ENCODE measurements at places on chromosomes 5 and 9.

GRCh38 chr9:127578627-127578951, 33.5 kb upstream of the STXBP1 start:
- DNase-seq: no peak

DNA sequence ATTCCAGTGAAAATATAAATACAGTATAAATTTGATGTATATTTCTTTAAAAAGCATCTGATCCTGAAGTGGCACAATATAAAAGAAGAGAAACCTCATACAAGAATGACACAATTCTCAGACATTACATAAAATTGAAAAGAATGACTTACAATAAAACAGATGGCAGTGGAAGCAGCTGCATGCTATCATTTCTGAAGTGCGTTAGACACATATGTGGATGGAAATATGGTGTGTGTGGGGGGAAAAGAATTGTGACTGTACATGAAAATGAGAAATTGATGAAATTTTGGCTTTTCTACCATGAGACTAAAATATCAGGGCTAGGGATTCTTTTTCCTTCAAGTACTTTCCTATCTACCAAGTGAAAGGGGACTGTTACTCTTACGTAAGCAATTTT, 45.9 kb upstream of the CDH18 start:
- no peak for DNase-seq

GRCh38 chr5:130316971-130317680, 412.9 kb downstream of the CHSY3 start:
- no peak for DNase-seq

DNA sequence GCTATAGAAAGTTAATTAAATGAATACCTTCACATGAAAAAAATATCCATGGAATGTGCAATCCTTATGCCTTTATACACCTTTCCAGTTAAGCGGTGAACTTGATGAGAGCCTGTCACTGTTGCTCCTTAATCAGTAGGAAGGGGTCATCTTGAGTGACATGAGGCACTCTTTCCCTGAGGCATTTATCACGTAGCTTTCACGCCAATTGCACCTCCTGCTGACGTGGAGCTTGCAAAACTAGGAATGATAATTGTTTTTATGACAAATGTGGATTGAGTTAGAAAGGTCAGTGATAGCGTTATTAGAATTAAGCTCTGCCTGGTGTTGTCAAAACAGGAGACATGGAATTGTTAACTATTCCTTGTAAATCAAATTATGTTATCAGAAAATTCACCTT, 79.7 kb downstream of the SLF1 start:
- DNase-seq: no peak

DNA sequence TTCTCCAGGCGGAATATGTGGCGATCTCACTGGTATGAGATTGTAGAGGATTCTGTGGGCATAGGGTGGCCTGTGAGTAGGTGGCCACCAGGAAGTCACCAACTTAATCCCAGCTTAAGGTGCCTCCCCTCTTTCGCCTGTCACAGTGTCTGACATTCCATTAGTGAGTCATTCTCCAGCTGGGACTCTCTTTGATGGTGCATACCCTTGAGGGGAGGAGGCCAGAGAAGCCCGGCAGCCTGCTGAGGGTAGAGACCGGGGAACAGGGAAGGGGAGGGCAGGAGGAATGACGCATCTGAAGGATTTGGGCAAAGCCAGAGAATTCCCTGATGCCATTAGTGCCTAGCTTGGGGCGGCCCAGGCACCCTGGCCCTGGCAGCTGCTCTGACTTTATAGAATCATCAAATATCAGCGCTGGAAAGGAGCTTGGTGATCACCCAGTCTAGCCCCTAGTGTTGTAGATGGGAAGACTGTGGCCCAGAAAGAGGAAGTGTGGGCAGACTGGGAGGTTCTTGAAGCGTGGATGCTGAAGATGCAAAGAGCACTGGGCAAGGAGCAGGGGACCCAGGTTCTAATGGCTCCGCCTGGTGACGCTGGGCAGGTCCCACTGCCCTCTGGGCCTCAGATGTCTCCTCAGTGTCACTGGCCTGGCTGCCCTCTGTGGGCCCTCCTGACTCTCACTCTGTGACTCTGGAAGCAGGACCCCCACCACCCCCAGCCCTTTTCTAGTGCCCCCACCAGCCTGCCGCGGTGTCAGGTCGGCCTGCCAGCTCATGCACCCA, 41.4 kb downstream of the DAB2IP start:
- DNase-seq: no peak

DNA sequence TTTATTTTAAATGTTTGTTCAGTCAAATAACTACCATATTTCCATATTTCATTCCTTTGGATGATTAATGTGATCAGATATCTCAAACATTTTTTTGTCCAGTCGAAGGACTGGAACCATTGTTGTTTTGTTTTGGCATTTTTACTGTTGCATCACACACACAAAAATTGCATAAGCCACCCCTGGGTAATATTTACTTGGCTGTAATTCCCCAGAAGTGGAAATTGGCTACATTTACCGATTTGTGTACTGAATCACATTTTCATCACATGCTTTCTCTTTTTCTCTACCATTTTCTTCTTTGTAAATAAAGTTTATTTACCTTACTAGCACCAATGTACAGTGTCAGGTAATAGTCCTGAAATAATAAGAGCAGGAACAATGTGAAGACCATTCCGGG, 1729.7 kb upstream of the WWC1 start:
- no peak for DNase-seq

DNA sequence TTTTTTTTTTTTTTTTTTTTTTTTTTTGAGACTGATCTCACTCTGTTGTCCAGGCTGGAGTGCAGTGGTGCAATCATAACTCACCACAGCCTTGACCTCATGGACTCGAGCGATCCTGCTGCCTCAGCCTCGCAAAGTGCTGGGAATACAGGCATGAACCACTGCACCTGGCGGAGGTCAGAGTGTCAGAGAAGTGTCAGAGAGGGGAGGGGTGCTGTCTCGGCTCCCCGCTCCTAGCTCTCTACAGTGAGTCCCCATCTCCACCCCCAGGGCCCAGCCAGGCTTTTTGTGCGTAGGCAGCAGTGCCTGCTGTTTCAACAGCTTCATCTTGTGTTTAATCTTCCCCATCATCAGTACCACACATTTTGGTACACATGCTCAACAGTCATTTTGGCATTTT, 38.3 kb downstream of the SAR1B start:
- no peak for DNase-seq

GRCh38 chr5:52419357-52419756, 368.4 kb upstream of the ITGA1 start:
- DNase-seq: no peak

- DNase-seq: peak; percentile 12
Observed at GRCh38 chr5:73215891-73216610, 43.1 kb downstream of the TMEM174 start.

DNA sequence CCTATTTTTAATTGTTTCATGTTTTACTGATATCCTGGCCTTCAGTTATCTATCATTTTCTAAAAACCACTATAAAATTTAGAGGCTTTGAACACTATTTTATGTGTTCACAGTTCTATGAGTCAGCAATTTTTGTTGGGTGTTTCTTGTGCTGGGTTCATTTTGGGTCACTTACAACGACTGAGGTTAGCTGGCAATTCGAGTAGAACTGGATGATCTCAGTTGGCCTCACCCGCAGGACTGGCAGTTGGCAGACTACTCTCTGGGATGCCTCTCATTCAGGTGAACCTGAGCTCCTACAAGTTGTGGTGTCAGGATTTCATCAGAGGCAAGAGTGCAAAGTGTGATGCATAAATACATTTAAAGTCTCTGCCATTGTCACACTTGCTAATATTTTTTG, 151.0 kb upstream of the PAPPA start:
- no peak for DNase-seq

- DNase-seq: no peak
Observed at GRCh38 chr9:135328485-135329417, 150.8 kb upstream of the PPP1R26 start.

- DNase-seq: no peak
Observed at GRCh38 chr9:6575324-6576034, 70.0 kb downstream of the GLDC start.

- no peak for DNase-seq
Observed at GRCh38 chr5:93395010-93395409, 186.0 kb downstream of the NR2F1-AS1 start.

DNA sequence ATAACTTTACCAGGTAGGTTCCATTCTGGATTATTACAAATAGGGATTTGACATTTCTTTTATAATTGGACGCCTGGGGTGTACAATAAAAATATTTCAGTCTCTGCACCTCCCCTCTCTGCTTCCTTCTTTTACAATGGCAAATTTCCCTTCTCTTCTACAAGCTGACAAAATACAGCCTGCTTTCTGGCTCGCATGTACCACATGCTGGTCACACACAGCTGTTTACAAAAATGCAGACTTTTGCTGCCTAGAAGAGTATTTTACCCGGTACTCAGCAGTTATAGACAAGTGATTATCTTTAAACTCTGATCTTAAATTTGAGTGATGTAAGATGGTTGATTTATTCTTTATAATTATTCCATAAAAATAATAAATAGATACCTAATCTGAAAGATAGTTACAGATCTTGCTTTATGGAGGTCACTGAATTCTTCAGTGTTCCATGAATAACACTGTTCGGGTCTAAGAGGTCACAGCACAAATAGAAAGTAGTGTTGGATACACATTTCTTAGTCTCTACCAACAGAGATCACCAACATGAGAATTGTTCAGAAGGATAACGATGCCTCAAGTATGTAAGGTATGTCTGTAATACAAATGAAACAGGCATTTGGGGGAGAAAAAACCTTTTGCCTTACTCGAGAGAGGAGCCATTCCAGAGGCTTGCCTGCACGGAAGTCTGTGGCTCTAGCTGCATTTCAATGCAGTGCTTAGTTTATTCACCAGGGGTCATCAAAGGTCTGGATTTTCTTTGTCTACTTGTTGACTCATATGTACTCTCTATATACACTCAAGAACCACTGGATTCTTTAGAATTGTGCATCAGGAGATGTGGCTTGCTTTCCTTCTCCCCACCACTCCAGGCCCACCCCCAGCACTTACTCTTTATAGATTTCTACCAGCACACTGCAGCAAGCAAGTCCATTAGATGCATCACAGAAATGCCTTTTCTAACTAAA, 206.6 kb upstream of the RFX3 start:
- no peak for DNase-seq

GRCh38 chr5:31531543-31531887, 378 bp downstream of the DROSHA start:
- no peak for DNase-seq

GRCh38 chr9:70069704-70070103, 26.1 kb downstream of the MAMDC2 start:
- no peak for DNase-seq

DNA sequence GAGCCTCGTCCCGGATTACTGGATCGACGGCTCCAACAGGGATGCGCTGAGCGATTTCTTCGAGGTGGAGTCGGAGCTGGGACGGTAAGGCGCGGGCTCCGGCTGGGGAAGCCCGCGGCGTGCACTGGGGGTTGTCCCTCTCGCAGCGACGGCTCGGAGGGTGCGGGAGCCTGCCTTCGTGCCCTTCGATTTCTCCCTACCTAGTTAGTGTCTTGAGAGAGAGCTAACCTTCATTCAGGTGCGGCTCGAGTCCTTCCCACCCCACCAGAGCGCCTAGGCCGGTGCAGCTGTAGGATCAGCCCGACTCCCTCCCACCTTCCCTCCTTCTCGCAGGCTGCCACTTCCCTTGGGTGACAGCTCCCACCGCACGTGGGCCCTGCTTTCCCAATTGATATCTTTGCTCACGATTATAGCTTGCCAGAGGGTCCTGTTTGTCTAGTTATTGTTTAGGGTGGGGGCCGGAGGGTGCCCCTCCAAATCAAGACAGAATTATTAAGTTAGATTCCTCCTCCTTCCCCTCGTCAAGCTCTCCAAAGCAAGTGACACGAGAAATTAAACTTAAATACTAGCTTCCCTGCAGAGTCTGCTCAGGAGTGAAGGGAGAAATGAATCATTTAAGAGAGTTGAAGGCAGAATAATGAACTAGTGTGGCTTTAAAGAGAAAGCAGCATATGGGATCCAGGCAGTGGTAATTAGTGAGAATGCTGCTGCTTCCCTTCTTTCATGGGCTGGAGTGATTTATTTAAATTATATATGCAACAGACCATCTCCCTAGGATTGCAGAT, 569 bp downstream of the CAMK4 start:
- DNase-seq: no peak

GRCh38 chr5:157592594-157592993, 17.0 kb upstream of the ADAM19 start:
- no peak for DNase-seq

DNA sequence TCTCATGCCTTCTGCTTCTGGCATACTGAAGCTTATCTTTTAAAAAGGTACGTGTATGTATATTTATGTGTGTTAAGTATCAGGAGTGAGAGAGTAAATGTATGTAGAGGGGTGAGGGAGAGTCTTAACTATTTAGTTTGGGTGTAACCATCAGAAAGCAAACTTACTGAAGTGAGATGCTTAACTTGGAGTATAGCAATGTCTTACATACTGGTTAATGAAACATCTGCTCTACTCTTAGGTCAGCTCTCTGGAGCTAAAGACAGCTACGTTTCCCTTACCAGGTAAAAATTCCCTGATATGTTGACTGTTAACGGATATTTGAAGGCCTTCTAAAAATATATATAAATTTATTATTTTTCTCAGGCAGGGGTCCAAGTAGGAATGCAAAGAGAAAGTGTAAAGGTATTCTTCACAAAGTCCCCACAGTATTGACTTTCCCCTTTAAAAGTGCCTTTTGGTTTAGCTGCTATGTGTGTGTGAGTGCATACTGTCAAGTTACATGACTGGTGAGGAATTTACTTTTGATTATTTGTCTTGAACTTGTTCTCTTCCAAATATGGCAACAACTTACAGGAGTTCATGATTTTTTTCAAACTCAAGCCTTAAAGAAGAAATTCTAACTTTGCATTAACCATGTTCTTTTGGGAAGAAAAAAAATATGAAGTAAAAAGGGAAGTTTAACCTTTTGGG, 12.3 kb upstream of the C5orf24 start:
- no peak for DNase-seq

DNA sequence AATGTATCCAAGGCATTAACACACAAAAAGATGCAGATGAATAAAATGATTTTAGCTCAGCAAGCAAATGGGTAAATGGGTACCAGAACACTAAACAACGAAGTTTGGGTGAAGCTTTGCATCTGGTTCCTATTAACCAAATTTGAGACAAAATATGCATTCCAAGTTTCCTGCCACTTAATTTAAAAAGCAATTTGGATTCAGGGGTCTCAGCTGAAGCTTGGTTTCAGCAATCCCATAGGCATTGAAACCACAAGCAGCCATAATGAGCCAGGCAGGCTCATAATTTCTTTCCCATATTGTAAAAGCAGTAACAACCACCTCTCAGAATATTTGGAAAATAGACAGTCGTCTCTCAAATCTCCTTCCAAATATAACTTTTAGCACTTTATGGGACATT, 138.9 kb downstream of the NXNL2 start:
- DNase-seq: no peak

GRCh38 chr5:12133520-12133919, 229.3 kb upstream of the CTNND2 start:
- DNase-seq: no peak

GRCh38 chr5:44390351-44390750, 1.1 kb upstream of the FGF10 start:
- DNase-seq: no peak

DNA sequence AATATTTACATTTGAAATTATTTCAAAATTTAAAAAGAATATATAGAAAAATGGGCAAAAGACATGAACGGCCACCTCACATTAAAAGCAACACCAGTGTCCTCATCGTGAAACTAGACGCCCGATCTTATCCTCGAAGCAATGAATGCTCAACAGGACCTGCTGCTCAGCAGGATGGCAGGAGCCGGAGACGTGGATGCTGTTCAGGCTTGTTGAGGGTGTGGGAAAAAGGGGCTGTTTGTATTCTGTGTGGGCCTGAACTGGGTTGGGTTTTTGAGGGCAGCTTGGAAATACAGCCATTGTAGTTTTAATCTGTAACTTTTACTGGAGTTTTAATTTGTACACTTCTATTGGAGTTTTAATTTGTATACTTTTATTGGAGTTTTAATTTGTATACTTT, 20.3 kb downstream of the EXOC3 start:
- DNase-seq: no peak

Measured in stimulated activated CD8-positive, alpha-beta memory T cell treated with anti-CD3 and anti-CD28 coated beads, Interleukin-4, amount 100 ng/mL, for 4 hours (primary cell).